ENCODE measurements at places on chromosomes 3 and 15.

GRCh38 chr3:122873741-122874515 is 79.1 kb downstream of the SLC49A4 start:
- DNase-seq = no peak

- no peak for DNase-seq
Observed at GRCh38 chr3:56915966-56916586, 114.3 kb upstream of the ARHGEF3 start.

DNA sequence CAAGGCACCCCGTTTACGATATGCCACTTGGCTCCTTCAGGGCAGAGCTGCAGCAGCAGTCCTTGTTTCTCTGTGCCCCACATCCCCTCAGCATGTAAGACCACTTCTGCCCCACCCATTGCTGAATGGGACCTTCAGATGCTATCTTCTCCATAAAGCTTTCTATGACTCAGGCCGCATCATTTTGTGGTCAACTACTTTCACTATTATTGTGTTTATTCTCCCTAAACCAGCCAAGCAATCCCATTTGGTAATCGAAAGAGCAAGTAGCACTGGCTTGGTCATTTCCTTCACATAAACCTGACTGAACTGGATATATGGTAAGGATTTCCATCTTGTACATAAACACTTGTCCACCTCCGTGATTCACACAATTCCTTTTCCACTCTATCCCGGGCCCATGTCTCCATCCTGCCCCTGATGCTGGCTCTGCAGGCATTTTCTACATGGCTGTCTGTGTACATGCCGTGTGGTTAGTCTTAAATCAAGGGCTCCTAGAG is 25.7 kb downstream of the LIPC start:
- DNase-seq = peak; percentile 71

GRCh38 chr3:37301980-37302708 is 127.8 kb upstream of the LRRFIP2 start:
- no peak for DNase-seq

DNA sequence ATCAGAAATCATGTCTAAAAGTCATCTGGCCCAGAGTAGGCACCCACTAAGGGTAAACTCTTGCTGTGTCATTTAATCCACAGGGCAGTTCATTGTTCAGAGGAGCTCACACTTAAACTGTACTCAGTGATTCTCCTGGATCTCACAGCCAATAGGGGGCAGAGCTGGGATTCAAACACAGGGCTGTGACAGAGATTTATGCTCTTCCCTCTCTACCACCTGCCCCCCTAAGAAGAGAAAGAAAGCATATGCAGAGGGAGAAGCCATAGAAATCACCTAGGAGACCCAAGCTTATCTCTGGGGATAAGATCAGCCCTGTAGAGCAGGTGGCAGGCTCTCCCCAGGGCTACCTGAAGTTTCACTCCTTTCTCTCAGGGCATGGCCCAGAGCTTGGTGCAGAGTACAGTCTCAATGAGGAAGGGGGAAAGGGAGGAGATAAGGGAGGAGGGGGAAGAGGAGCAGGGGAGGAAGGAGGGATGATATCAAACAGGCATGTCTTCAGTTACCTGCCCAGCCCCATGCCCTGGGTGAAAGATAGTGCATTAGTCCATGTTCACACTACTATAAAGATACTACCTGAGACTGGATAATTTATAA is 51.8 kb upstream of the ADPGK start:
- DNase-seq = peak; percentile 12

- DNase-seq = no peak
Observed at GRCh38 chr3:67458408-67458807, 196.0 kb downstream of the SUCLG2 start.

GRCh38 chr3:80470433-80470832 is 702.6 kb upstream of the ROBO1 start:
- no peak for DNase-seq

- no peak for DNase-seq
Observed at GRCh38 chr3:5213574-5213966, 26.1 kb downstream of the EDEM1 start.

DNA sequence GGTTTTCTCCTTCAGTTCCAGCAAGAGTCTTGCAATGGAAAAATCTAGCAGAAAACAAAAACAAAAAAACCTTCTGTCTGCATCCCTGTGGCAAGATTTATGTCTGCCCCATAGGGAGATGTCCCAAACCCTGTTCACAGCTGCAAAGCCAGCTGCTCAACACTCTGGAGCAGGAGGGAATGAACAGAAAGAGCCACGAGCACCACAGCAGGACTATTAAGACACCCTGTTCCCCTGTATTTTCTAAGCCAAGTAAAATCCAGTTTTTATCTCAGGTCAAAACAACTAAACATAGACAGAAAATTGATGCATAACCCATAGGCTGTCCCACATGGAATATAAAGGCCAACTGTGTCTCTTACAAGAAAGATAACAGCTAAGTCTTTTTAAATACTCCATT is 357.9 kb downstream of the LSAMP start:
- DNase-seq = no peak

DNA sequence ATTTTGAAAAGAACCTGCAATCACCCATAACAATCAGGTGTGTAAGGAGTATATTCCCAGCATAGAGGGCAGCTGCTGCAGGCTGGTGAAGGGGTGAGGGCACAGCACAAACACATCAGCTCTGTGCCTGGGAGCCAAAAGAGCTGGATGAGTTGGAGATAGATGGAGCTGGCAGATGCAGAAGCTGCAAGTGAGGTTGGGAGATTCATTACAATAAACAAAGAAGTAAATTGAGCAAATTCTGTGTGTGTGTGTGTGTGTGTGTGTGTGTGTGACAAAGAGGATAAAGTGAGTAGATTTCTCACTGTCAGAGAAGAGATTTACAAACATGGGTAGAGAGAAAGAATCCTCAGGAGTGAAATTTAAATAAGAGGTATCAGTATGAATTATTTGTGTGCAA is 994.7 kb downstream of the EPHA3 start:
- no peak for DNase-seq

DNA sequence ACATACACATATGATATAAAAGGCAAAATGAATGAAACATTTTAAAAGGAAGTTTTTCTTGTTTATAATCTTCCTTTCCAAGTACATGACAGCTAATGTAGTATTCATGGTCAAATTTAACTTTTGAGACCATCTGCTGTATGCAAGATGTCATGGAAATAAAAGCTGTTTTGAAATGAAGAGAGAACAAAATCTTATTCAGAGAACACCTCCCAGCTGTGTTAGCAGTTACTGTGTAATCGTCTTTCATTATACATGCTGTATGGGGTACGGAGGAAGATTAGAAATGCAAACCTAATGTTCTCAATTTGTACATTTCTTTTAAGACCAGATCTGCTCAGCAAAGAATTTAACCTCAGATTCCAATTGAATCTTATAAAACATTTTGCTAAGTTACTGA is 1182.3 kb downstream of the OTOL1 start:
- DNase-seq = no peak

DNA sequence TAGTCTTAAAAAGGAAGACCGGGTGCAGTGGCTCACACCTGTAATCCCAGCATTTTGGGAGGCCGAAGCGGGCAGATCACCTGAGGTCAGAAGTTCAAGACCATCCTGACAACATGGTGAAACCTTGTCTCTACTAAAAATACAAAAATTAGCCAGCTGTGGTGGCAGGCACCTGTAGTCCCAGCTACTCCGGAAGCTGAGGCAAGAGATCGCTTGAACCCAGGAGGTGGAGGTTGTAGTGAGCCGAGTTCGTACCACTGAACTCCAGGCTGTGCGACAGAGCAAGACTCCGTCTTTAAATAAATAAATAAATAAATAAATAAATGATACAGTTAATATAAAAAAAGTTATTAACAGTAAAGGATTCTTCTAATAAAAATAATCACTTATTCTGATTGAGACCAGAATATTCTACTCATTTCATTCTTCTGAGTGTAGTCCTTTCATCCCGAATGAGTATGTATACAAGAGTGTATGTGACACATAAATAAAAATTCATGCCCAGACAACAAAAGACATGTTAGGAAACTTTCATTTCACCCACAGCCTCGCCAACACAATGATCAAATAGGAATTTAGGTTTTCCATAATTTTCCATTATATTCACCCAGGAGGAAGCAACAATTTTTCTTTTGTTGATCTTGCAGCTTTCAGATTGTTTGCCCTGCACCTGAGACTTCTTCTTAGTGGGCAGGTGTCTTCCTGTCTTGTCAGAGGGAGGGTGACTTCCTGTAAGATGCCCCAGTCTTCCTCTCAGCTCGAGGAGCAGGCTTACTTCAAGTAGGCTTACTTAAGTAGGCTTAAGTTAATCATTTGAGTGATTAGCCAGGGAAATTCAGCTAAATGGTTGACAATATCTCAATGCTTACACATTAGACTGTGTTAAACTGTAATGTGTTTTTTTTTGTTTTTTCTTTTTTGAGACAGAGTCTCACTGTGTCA is 7.8 kb upstream of the NUP210 start:
- DNase-seq = no peak

DNA sequence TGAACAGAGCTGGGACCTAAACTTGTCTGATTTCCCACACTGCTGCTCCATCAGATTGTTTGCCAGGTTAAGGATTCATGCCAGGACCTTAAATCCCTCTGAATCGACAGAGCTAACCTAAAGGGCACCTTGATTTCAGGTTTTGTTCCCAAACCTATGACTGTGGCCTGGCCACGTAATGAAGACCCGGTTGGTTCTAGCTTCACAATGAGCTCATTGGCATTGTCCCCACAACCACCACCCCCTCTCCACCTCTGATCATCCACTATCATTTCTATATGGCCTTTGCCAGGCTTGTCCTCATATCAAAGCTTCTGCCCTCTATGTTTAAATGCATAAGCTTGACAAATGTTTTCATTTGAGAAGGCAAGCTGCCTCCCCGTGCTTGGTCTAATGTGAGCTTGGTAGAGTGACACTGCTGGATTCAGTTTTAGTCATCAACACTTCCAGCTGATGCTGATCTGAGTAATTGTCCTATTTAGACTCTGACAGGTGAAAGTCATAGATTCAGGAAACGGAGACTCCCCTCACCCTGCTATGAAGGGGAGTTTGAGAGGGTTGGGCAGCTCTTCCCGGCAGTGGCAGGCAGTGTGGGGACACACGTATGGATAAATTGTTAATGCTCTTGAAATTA is 407.1 kb upstream of the CFAP20DC start:
- DNase-seq = no peak

GRCh38 chr15:49383266-49383665 is 39.8 kb upstream of the FGF7 start:
- peak; percentile 28 for DNase-seq

- DNase-seq = no peak
Observed at GRCh38 chr15:92662762-92663161, 7.2 kb upstream of the FAM174B start.

- peak; percentile 74 for DNase-seq
Observed at GRCh38 chr3:157487339-157487738, 15.9 kb downstream of the VEPH1 start.

DNA sequence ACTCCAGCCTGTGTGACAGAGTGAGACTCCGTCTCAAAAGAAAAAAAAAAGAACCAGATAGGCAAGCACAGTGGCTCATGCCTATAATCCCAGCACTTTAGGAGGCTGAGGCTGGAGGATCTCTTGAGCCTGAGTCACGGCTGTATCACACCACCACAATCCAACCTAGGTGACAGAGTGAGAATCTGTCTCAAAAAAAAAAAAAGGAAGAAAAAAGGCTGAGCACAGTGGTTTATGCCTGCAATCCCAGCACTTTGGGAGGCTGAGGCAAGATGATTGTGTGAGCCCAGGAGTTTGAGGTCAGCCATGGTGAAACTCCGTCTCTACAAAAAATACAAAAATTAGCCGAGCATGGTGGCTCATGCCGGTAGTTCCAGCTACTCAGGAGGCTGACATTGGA is 5.6 kb upstream of the NICN1 start:
- DNase-seq = no peak

- DNase-seq = no peak
Observed at GRCh38 chr15:94856267-94856854, 625.0 kb downstream of the MCTP2 start.

GRCh38 chr3:143525408-143525807 is 322.9 kb downstream of the SLC9A9 start:
- DNase-seq = peak; percentile 4

DNA sequence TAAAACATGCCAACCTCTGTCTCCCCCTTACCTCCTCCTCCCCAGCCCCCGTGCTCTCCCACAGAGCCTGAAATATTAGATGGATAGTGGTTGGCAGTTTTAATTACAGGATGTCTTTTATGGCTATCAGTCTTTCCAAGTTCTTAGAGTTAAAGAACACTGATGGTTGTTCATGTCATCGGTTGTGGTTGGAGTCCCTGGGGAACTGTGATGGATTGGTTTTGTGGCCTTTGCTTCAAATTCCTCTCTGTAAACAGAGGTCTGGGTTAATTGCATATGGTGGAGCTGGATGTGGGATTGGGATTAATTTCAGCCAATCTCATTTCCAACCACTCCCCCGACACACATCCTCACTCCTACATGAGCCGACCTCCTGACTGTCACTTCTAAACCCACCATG is 164.5 kb upstream of the PROK2 start:
- no peak for DNase-seq

DNA sequence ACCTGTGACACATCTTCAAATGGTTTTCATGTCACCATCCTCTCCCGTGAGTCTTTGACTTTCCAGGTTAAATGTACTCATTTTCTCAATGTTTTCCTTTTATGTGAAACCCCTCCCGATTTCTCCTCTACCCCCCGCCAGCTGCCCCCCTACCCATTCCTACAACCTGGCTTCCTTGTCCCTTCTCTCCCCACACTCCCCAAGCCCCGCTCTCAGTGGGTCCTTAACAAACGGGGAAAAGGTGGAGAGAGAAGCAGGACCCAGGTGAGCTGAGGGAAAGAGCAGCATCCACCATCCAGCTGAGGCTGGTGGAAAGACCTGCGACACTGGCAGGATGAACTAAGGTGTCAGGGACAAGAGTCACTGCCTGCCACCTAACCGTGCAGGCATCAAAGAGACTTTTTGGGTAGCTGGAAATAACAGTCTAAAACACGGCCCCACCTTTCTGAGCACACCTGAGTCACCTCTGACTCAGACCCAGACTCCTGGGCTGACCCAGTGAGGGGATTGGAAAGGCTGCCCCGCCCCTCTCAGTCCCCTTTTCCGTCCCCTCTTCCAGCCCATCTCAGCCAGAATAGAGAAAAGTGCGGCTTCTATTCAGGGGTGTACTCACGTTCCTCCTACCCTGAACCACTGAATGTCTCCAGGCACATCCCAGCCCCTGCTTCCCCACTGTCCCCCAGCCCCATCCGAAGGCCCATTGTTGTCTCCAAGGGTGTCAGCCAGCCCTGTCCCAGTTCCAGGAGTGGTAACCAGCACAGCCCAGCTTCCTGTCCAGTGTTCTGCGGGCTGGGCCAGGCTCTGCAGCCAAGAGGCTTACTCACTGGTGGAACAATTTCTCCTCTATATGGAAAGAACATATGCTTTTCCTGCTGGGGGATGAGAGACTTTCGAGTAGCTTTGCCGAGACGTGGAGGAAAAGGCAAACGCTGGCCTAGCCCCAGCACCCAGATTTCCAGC is 20.4 kb downstream of the ISG20 start:
- DNase-seq = peak; percentile 73

DNA sequence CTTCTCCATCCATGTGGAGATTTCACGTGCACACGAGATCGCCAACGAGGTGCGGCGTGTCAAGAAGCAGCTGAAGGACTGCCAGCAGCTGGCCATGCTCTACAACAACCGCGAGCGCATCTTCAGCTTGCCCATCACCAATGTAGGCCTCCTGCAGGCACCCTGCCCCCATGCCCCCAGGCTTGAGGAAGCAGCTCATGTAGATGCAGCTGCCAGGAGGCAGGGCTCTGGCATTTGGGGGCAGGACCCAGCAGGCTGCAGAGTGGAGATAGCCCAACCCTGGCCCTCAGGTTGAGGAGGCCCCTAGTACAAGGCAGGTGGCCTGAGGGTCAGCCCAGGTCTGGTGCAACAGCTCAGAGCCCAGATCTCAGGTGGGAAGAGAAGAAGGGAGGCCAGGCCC is 36.4 kb downstream of the DNAH1 start:
- no peak for DNase-seq

- peak; percentile 74 for DNase-seq
Observed at GRCh38 chr15:76177491-76178040, 117.8 kb downstream of the TMEM266 start.
